ENCODE measurements at places on chromosomes 13 and 19. TPM values are rescaled to one million over a fixed set of nuclear protein-coding genes. Genes with fewer than 3 reads are reported as not detected.

Gene LILRB3
- total RNA-seq, result 61.5 TPM

Gene MRPL57
- 19.4 TPM for total RNA-seq

DNA sequence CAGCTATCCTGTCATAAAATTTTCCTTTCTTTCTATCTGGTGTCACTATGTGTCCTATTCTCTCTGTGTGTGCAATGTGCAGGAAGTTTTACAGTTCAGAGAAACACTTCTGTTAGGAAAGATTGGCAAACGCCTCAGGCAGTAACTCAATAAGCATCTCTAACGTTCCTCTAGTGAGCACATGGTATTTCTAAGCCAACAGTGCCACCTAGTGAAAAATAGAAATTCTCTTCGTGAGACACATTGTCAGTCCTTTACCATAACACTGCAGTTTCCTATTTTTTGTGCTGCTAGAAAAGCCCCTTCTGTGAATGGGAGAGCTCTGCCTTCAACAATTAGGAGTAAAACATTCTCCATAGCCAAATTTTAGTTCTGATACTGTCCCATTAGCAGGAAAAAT is 50.7 kb downstream of the ZNF723 start:
- no peak for DNase-seq
- H3K4me1 ChIP-seq, result no peaks in the 10 kb centered on the region
- no peak overlapping the region for H3K4me3 ChIP-seq
- H3K27ac ChIP-seq, result no peak overlapping the region
- no peaks in the 10 kb centered on the region for H3K36me3 ChIP-seq

GRCh38 chr13:36131222-36131930 is at the start of gene DCLK1:
Gene DCLK1, minus strand, starts transcription at chr13:36131382.
- H3K4me1 ChIP-seq, result no peaks in the 10 kb centered on the region
- no peaks in the 10 kb centered on the region for H3K36me3 ChIP-seq
- peak; percentile 75 for DNase-seq

Gene MISP3
- 6.7 TPM for total RNA-seq

All from upper lobe of right lung (tissue), 1 donor.